ENCODE measurements at places on chromosomes 3 and 15.

DNA sequence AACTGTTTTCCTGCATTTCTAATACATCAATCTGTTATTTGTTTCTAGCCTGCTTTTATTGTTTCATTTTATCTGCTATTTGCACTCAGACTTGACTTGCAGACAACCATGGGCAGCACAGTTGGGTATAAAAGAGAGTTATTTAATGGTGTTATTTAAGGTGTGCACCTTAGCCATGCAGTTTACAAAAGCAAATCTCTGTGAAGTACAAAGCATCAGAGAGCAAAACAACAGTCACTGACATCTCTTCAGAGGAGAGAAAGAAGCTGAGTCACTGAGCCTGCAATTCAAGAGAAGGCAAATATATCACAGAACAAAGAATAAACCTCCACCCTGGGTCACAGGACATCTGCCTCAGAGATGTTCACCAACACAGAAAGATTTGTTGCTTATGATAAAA is 255.9 kb upstream of the ICE2 start:
- DNase-seq, result no peak

DNA sequence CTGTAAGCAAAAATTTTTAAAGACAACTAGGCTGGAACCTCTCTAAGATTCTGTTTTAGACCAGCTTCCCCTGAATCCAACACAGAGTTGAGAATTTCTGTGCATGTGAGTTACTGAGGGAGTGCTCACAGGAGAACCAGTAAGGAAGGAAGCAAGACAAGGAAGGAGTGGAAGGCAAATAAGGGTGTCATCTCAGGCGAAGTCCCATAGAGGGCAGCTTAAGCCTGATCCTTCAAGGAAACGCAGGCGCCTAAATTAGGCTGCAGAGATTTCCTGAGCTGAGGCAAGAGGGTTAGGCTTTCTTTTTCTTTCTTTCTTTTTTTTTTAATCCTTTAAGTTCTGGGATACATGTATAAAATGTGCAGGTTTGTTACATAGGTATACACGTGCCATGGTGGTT is 36.2 kb upstream of the COL6A6 start:
- DNase-seq, result peak; percentile 72

GRCh38 chr3:11168881-11169805 is 14.8 kb downstream of the HRH1 start:
- DNase-seq, result no peak

- no peak for DNase-seq
Measured at GRCh38 chr3:9682096-9682495, 21.5 kb upstream of the CPNE9 start.

GRCh38 chr15:64089543-64090280 is 3.9 kb downstream of the CIAO2A start:
- DNase-seq, result no peak

DNA sequence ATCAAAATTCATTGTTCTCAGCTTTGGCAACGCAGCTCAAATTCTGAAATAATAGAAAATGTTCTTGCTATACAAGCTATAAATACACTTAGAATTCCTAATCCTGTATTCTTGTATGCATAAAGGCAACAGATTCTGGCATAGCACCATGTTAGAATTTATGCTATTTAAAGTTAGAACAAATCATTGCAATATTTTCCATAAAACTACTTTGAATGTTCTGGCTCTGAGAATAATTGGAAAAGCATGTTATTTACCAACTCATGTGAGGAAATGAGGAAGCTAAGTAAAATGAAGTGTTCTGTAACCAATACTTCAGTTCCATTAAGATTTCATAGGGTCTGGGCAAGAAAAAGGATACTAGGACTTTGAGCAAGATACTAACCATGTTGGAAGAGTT is 888.9 kb downstream of the SQOR start:
- DNase-seq, result no peak

DNA sequence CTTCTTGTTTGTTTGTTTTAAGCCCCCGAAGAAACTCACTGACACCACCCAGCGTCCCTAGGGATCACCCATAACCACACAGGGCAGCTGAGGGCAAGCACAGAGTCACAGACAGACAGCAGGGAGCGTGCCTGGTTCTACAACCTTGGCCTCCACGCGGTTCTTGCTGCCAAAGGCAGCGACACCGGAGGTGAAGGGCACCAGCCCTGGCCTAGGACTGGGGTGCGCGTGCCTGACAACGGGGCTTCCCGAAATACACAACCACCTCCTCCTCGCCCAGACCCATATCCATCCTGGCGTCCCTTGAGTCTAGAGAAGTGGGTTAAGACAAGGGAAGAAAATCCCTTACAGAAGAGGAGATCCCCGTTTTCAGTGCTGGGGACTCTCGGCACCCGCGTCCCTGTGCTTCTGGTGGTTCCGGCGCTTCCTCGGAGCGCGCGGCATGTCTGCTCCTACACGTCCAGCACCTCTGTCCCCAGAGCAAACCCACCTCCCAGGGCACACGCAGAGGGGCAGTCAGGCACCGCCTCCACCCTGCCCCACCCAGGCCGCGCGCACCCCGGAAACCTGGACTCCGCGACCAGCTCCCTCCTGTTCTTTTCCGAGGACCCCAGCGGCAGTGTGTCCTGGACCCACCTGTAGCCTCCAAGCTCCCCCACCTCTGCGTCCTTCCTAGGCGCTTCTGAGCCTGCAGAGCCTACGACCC is 911 bp downstream of the RFTN1 start:
- no peak for DNase-seq

GRCh38 chr15:73335026-73335425 is 33.7 kb downstream of the HCN4 start:
- no peak for DNase-seq

- no peak for DNase-seq
Measured at GRCh38 chr3:163717377-163717776, 1360.9 kb downstream of the SI start.

GRCh38 chr15:74502301-74502700 is 38.7 kb upstream of the ARID3B start:
- DNase-seq, result no peak

GRCh38 chr3:190384309-190384756 is 3.6 kb upstream of the CLDN16 start:
- no peak for DNase-seq

- no peak for DNase-seq
Measured at GRCh38 chr3:135650309-135650708, 315.2 kb upstream of the PPP2R3A start.

GRCh38 chr15:67101911-67102598 is 36.7 kb downstream of the SMAD3 start:
- peak; percentile 80 for DNase-seq

GRCh38 chr3:5188419-5189221 is 1.1 kb downstream of the EDEM1 start:
- peak; percentile 41 for DNase-seq

DNA sequence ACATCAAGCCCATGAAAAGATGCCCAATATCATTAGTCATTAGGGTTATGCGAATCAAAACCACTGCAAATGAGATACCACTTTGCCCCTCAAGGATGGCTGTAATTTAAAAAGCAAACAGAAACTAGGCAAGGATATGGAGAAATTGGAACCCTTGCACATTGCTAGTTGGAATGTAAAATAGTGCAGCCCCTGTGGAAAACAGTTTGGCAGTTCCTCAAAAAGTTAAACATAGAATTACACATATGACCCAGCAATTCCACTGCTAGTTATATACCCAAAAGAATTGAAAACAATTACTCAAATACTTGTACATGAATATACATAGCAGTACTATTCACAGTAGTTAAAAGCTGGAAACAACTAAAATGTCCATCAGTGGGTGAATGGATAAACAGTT is 186.8 kb upstream of the CGNL1 start:
- no peak for DNase-seq

Measured in SK-N-DZ (cell line).